ENCODE measurements at places on chromosomes 16 and 17. TPM values are rescaled to one million over a fixed set of nuclear protein-coding genes. Genes with fewer than 3 reads are reported as not detected.

The TMEM100 gene
- 1.1 TPM for total RNA-seq

The FOXC2 gene
- total RNA-seq: 16.8 TPM

The ITGAD gene
- total RNA-seq: not detected

The ZNF598 gene
- total RNA-seq: 177 TPM

The YBX2 gene
- 0.44 TPM for total RNA-seq

The DNAI2 gene
- not detected for total RNA-seq

The USP43 gene
- total RNA-seq: 3.2 TPM

The SLFN13 gene
- total RNA-seq: 1.7 TPM

The C17orf67 gene
- 3.5 TPM for total RNA-seq

DNA sequence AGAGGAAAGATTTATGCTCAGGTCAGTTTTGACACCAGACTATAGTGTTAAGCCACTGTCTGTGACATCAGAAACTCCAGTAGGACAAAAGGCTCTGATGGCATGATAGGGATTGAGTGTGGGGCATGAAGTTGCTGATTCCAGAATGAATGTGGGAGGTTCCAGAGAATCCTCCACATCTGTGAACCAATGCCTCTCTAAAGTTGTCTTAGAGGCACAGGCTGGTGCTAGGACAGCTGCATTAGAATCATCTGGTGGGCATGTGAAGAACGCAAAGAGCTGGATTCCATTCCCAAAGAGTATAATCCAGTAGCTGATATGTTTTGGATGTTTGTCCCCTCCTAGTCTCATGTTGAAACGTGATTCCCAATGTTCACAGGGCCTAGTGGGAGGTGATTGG lies 32.1 kb upstream of the NLK start:
- DNase-seq: no peak

DNA sequence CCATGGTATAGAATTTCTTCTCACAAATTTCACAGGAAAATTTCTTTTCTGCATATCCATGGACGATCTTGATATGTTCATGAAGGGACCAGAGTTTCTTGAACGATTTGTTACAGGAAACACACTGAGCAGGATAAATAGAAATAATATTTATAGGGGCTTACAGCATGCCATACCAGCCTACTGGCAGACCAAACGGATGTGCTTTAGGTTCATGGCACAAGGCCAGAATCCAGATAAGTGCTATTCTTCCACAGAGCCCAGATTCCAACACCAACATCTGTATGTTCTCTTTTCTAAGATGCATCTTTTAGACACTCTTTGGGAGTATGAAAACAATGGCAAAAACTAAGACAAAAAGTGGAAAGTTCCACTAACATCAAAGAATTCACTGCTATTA lies 49.3 kb downstream of the ZNF652 start:
- no peak for DNase-seq

- DNase-seq: peak; percentile 68
Measured at GRCh38 chr17:67365738-67366192, 612 bp downstream of the PSMD12 start.

DNA sequence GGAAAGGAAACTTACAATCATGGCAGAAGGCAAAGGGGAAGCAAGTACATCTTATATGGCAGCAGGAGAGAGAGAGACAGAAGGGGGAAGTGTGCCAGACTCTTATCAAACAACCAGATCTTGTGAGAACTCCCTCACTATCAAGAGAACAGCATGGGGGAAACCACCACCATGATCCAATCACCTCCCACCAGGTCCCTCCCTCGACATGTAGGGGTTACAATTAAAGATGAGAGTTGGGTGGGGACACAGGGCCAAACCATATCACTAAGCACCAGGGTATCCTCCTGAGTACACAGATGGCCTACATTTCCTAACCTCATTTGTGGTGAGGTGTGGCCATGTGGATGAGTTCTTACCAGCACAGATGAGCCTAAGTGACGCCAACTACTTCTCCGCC lies 348.6 kb upstream of the ZFHX3 start:
- no peak for DNase-seq

GRCh38 chr17:63698886-63699637 lies 863 bp downstream of the LIMD2 start:
- no peak for DNase-seq

- no peak for DNase-seq
Measured at GRCh38 chr16:67202956-67203493, 4.1 kb downstream of the ELMO3 start.

- DNase-seq: no peak
Measured at GRCh38 chr17:62727916-62728672, 80.0 kb downstream of the MARCHF10 start.

GRCh38 chr17:37388266-37388665 lies 12.5 kb downstream of the C17orf78 start:
- no peak for DNase-seq

- no peak for DNase-seq
Measured at GRCh38 chr17:28999206-28999605, 6.6 kb downstream of the SEZ6 start.

GRCh38 chr16:30370456-30371247 lies at the start of gene TBC1D10B:
Gene TBC1D10B, minus strand, starts transcription at chr16:30370494. Its CDS starts 311 bp downstream, at chr16:30370183.
- DNase-seq: peak; percentile 100

Measured in MCF 10A (cell line).